Dermis microvascular lymphatic vessel endothelial cell (primary cell): ENCODE measurements at places on chromosomes 11 and 22. TPM values are rescaled to one million over a fixed set of nuclear protein-coding genes. Genes with fewer than 3 reads are reported as not detected.
A peak's percentile ranks its signal among the peaks of the same experiment; 100 is the strongest.

DNA sequence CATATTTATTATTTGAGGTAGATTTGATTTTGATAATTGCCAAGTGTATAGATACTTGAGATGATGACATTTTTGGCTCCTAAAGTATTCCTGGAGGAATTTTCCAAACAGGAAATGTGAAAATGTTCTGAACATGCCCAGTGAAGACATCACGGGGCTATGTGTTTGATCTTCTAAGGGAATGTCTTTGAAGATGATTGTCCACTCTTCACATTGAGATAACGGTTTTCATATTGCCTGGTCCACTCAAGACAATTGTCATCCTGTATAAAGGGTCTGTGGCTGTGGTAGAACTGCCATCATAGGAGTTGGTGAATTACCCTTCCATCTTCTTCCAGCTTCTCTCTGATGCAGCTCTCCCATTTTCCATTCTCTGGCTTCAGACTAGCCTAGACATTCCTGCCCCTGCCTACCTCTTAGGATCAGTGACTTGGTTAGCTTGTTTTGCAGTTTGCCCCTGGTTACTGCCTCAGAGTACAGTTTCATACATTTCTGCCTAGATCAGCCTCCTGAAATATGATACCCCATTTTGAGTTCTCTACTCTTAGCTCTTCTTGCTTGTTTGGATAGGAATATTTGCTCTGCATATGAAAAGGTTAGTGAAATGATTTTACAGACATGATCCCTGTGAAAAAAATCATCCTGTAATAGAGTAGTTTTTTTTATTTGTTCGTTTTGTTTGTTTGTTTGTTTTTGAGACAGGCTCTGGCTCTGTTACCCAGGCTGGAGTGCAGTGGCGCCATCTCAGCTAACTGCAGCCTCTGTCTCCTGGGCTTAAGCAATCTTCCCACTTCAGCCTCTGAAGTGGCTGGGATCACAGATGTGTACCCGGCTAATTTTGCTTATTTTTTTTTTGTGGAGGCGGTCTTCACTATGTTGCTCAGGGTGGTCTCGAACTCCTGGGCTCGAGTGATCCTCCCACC, 111.4 kb upstream of the SORL1-AS1 start:
- DNase-seq: no peak

- DNase-seq: no peak
Observed at GRCh38 chr11:2265396-2265795, 5.0 kb downstream of the ASCL2 start.

- no peak for DNase-seq
Observed at GRCh38 chr11:72589802-72590761, 84.1 kb downstream of the PDE2A start.

GRCh38 chr22:22703715-22704114, 59.3 kb downstream of the GGTLC2 start:
- DNase-seq: no peak

GRCh38 chr11:45881708-45882368, 3.6 kb upstream of the MAPK8IP1 start:
- DNase-seq: no peak

DNA sequence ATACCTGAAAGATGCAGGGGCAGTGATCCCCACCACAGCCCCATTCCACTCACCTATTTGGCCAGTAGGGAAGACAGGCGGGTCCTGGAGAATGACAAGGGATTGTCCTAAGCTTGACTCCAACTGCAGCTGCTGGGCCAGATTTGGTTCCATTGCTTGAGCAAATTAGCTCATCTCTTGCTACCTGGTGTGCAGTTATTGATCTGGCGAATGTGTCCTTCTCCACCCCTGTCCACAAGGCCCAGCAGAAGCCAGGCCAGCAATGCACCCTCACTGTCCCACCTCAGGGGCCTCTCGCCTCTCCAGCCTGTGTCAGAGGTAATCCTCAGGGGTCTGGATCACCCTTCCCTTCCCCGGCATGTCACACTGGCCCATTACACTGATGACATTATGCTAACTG, 23.3 kb downstream of the TSPAN32 start:
- DNase-seq: no peak

GRCh38 chr22:38080850-38081635, 2.9 kb downstream of the SLC16A8 start:
- no peak for DNase-seq

- peak; percentile 76 for DNase-seq
Observed at GRCh38 chr11:126585774-126586491, 230.4 kb downstream of the ST3GAL4 start.

GRCh38 chr11:44748606-44749005, 21.8 kb downstream of the TSPAN18 start:
- no peak for DNase-seq

GRCh38 chr11:114243461-114244372, 52.5 kb upstream of the NNMT start:
- no peak for DNase-seq

DNA sequence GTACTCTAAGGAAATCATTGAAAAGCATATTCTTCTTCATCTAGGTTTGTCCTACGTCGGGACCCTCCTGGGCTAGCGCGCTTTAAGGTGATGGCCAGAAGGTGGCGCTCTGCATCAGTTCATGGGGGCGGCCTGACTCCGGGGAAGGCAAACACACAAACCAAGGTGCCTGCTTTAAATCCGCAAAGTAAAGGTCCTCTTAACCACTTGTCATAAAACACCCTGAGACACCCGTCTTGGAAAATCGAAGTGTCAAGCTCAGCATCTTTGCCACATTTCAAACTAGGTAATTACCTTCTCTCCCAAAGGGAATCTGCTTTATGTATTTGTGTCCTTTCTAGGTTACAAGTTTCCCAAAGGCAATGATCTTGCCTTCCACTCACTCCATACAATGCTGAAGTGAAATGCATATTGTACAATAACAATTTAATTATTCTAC, 33.9 kb downstream of the LMO2 start:
- DNase-seq: peak; percentile 53

GRCh38 chr11:9748361-9748970, 84.6 kb downstream of the SWAP70 start:
- DNase-seq: peak; percentile 59

- peak; percentile 28 for DNase-seq
Observed at GRCh38 chr22:39490135-39490798, 11.8 kb upstream of the MIEF1 start.

DNA sequence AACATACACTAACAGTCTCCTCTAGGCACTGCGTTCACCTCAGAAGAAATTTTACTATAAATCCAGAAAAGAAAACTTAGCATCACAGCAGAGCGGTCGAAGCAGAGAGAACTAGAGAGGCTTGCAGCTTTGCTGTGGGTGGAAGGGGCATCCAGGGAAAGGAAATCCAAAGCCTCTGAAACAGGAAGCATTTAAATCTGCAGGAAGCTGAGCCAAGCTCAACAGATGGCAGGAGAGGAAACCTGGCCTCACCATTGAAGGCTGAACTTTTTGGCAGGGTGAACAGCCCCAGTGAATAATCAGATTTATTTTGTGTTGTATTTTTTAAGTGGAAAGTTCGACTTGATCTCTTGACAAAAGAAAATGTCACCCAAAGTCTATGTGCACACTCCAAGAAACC, 858.1 kb downstream of the OPCML start:
- DNase-seq: peak; percentile 68

DNA sequence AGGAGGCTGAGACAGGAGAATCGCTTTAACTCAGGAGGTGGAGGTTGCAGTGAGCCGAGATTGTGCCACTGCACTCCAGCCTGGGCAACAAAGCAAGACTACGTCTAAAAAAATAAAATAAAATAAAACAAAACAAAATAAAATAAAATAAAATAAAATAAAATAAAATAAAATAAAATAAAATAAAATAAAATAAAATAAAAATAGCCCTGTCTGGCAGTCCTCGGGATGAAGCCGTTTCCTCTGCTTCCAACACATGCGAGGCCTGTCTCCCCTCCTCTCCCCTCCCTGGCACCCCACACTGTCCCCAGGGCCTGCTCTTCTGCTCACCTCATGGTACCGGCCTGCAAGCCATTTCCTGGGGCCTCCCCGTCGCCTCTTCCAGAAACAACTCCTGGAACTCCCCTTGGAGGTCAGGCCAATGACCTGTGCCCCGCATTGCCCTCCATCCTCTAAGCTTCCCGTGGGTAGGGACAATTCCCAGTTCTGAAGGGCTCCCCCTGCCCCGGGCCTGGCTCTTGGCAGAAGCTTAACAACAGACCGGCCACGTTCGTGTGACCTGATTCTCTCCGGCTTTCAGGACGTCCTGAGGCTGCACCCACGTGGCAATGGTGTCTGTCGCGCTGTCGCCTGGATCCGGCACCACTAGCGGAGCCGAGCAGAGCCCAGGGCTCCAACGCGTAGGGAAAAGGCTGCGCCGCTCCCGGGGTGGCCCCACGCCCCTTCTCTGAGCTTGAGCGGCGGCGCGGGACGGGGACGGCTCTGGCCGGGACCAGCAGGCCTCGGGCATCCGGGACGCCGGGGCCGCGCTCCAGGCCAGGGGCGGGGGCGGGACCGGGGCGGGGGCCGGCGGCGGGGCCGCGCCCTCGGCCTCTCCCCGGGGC, 456 bp upstream of the PARVB start:
- peak; percentile 60 for DNase-seq

DNA sequence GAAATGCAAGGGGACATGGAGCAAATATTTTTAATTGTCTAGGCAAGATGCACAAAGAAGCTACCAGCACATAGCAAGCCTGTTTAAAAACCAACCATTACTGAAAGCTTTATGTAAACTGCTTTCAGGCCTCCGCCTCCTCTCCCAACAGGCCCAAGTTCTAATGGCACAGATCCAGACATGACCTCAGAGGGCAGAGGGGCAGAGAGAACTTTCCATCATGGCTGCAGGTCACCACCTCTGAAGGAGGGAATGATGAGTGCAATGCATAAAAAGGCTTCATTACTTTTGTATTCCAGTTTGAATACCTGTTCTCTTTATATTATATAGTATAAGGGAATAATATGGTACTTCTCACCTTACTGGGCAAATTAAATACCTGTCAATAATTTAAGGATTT, 15.2 kb downstream of the DDX17 start:
- no peak for DNase-seq

GRCh38 chr11:11760838-11761237, 80.9 kb upstream of the USP47 start:
- no peak for DNase-seq

- DNase-seq: no peak
Observed at GRCh38 chr11:101126551-101127196, 2.9 kb downstream of the PGR start.

- no peak for DNase-seq
Observed at GRCh38 chr11:6650104-6650503, 5.5 kb downstream of the DCHS1 start.

- DNase-seq: no peak
Observed at GRCh38 chr11:71428861-71429435, 19.2 kb downstream of the DHCR7 start.

DNA sequence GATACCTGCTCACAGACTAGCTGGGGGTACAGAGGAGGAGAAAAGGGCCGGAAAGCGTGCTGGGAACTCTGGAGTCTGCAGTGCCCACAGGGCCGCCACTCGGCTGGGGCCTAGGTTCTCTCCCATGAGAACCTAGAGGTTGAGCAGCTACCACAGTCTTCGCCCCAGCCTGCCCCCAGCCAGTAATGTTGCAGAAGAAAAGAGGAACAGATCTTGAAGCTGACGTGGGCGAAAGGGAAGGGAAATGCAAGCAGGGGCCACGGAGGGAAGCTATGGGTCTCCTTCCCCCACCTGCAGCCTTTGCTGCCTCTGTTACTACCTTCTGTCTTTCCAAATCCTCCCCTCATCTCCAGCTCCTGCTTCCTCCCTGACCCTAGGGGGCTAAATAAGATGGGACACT, 28.8 kb upstream of the P2RY2 start:
- DNase-seq: no peak

DNA sequence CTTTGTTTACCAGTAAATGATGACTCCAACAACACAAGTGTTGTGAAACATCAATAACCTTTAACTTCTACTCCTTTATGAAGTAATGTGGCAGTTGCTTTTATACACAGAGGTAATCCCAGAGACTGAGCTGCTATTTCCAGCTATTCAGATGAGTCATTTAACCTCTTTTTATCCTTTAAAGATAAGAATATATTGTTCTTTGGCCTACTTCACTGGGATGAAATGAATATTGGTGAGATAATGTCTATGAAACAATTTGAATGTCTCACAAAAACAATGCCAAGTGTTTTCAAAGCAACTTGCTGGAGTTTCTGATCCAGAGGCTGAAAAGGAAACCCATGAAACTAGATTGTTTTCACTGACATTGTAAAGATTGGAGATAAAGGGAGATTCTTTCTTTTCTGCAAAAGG, 564.4 kb upstream of the LUZP2 start:
- DNase-seq: no peak

- DNase-seq: no peak
Observed at GRCh38 chr11:109130910-109131309, 291.1 kb upstream of the C11orf87 start.

- no peak for DNase-seq
Observed at GRCh38 chr11:46377290-46377689, 4.2 kb upstream of the MDK start.

DNA sequence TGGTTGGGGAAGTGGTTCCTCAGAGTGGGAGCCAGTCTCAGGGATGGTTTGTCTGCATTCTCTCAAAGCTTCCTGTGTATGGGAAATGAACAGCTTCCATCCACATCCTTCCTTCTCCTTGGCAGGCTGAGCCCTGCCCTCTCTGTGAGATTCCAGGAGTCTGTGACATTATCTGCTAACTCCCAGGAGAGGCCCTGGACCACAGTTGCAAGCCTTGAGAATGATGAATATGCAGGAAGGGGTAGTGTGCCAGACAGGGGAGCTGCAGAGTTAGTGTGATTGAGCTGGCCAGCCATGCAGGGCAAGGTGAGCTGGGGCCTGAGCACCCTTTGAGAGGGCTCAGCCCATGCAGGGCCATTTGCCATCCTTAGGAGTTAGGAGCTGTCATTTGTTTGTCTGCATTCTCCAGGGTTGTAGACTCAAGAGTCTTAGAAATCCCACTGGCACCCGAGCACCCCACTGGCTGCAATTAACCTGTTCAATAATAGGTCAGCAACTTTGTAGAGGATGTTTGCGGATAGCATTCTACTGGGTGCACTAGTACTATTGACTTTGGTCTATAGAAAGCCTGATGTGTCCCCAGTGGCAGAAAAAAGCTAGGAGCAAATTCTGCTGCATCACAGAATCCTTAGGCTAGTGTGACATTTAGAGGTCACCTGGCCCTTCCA, 299.0 kb upstream of the CADM1 start:
- DNase-seq: no peak

DNA sequence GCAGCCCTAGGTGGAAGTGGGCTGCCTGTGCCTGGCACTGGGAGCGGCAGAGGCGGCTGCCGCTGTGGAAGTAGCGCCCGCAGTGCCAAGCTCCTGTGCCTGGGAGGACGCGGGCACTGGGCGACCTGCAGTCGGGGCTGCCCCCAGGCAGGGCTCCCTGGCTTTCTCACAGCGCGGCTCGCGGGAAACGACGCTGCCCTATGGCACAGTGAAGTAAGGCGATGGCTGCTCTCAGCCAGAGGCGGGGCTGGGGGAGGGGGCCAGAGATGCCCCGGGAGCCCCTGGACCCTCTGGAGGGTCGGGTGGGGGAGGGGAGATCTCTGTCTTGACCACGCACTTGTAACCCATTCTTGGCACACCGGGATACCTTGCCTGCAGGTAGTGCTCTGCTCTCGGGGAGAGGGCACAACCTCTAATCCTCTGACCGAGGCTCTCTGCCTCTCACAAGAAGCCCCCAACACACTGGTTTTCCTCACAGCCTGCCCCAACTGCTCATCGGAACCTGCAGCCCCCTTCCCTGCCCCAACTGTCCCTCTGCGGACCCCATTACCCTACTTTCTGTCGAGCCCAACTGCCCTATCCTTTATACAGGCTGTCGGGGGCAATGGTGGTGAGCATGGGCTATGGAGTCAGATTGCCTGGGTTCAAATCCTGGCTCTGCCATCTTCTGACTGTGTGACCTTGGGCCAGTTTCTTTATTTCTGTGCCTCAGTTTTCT, 32.2 kb upstream of the TRIM29 start:
- no peak for DNase-seq

Gene PAX6
- not detected in 2 replicates for total RNA-seq

Gene CARD18
- not detected in 2 replicates for total RNA-seq

Gene SNRPD3
- 185 TPM in 2 replicates for total RNA-seq

Gene HEPN1
- total RNA-seq: under 0.01 TPM in 1 of 2 replicates, not detected in the other

Gene PYGM
- 0.13 TPM in 2 replicates for total RNA-seq
